ENCODE measurements at places on chromosomes 3 and 15.

- DNase-seq = no peak
Measured at GRCh38 chr3:181265750-181266333, 276.3 kb upstream of the DNAJC19 start.

DNA sequence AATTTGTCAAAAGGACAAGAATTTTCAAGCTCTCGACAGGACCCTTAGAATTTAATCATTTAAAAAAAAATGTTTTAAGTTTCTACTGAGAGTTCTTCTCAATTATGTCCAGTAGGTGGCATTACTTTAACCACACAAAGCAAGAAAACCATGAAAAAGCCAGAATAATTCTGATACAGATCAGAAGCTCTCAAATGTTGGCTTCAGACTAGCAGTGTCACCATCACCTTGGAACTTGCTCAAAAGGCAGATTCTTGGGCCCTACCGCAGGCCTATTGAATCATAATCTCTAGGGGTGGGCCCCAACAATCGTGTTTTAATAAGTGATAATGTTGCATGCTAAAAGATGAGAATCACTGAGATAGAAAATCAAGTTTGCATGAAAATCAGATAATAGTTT, 99.5 kb upstream of the KCNMB2 start:
- DNase-seq = no peak

DNA sequence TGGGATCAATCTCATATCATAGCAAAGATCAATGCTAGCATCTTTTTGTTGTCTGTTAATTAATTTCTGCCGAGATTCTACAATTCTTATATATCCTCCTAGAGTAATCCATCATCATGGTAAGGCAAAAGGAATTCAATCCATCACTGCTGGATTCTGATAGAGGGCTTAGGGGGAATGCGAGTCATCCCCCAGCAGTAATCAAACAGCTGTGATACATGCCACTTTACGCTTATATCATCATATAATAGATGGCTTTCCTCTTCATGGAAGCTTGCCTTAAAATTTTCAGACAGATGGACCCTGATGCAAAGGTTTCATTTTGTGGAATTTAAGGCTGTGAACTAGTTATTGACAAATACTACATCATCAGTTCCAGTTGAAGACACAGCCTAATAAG, 645.9 kb downstream of the CADM2 start:
- peak; percentile 20 for DNase-seq

DNA sequence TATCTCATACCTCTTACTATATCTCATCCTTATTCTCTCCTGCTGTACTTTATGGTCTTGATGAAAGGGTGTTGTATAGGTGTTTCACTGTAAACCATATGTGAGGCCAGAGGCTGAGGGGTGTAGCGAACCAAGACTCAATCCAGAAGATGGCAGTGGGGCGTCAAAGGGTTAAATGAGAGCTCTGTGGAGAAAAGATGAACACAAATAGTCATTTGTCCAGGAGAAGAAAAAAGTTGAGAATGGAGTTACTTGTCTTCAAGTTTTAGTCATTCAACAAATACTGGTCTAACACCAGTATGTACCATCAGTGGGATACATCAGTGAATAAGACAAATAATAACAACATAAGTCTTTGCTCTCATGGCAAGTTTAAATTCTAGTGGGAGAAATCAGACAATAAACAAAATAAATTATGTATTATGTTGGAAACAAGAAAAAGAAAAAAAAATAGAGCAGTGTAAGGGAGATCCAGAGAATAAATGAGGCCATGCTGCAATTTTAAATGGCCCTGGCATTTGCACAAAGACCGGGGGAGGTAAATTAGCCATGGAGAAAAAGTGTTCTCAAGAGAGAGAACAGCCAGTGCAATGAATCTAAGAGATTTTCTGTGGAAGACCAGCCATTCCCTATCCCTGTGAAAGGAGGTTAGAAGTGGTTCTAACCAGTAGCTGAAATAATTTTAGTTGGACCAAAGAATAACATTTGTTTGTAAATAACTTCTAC, 77.0 kb upstream of the UMPS start:
- DNase-seq = no peak

DNA sequence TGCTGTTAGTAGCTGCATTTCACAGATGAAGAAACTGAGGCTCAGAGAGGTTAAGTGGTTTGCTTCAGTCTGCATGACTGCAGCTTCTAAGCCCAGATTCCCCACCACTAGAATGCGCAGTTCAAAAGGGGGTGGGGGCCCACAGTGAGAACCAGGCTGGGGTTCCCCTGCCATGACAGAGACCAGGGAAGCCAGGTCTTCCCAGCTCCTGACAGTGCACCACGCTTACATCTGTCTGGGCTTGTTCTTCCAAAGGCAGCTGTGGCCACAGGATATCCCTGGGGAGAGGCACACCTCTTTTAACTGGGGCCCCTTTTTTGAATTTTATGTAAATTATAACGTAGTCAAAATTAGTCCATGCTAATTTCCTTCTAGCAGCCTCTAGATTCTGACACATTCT, 5.3 kb downstream of the PLEKHO2 start:
- no peak for DNase-seq

DNA sequence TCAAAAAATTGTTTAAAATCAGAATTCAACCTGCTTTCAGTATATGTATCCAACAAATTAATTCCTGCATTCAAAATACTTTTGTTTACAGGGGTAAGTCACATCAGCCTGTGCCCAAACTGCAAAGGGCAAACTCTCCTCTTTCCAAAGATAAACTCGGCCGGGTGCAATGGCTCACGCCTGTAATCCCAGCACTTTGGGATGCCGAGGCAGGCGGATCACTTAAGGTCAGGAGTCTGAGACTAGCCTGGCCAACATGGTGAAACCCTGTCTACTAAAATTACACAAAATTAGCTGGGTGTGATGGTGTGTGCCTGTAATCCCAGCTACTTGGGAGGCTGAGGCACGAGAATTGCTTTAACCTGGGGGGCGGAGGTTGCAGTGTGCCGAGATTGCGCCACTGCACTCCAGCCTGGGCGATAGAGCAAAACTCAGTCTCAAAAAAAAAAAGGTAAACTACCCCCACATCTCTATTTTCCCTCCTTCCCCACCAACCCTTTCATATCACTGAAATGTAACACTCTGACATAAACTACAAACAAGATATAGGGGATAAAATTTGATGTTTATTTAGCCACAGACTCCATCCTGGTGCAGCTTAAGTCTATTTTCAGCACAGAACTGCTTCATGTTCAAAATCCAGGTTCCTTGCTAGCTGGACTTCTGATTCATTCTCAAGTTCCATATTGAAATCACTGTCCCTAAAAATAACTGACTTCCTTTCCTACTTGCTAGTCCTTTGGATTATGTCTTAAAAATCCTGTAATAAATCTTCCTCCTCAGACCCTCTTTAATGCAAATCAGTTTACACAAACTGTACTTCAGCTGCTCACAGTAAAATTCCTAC, 15.4 kb downstream of the UBP1 start:
- DNase-seq = no peak

DNA sequence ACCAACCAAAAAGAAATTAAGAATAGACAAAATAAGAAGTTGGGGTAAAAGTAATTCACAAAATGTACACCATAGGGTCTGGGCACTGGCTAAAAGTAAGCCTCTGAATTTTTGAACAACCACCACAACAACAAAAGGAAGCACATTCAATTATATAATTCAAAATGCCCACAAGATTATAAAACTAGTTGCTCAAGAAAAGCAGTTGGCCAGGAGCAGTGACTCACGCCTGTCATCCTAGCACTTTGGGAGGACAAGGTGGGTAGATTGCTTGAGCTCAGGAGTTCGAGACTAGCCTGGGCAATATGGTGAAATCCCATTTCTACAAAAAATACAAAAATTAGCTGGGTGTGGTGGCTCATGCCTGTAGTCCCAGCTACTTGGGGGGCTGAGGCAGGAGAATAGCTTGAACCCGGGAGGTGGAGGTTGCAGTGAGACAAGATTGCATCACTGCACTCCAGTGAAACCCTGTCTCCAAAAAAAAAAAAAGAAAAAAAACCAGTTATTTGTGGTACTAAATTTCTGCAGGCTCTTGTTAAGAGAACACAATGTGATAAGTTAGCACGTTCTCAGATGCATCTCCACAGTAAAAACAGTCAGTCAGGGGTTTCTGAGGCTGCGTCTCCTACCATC, 6.6 kb upstream of the ATP11B start:
- DNase-seq = no peak

DNA sequence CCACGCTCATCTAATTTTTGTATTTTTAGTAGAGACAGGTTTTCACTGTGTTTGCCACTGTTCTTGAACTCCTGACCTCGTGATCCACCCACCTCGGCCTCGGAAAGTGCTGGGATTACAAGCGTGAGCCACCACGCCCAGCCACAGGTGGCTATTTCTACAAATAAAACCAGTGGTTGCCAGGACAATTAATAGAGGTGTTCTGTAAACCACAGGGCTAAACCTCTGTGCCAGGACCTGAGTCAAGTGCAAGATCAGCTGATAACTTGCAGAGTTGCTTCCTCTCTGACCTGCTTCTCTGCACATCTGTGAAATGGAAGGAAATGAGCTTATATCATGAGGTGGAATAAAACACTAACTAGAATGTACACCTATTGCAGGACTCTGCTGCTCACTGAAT, 72.8 kb downstream of the CD200R1L start:
- DNase-seq = peak; percentile 70

GRCh38 chr3:189309400-189309975, 137.7 kb downstream of the TPRG1 start:
- DNase-seq = peak; percentile 22

GRCh38 chr3:159829539-159830227, 159.0 kb upstream of the IL12A start:
- peak; percentile 77 for DNase-seq

DNA sequence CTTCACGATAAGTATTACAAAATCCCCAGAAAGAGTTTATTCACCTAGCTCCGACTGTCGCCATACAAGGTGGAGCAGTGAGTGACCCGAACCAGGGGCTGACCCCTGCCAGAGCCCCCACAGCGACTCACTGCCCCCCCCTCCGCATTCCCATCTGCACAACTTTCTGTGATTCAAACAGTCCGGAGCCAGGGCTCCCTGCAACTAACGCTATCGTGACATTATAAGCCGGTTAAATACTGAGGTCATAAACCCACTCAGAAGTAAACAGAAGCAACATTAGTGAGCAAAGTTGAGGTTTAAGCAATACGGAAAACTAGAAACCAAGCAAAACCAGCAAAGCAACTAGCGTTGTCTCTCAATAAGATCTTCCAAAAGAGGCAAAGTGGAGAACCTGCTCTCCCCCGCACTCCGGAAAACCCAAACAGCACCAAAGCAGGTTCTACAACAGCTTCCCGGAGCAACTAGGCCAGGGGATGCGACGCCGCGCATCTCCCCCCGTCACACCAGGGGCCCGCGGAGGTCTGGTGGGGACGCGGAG, 642 bp downstream of the SCAP start:
- DNase-seq = no peak

GRCh38 chr15:71291723-71292122, 176.5 kb downstream of the THSD4 start:
- DNase-seq = no peak

- no peak for DNase-seq
Measured at GRCh38 chr3:120661106-120661905, 20.7 kb downstream of the HGD start.

DNA sequence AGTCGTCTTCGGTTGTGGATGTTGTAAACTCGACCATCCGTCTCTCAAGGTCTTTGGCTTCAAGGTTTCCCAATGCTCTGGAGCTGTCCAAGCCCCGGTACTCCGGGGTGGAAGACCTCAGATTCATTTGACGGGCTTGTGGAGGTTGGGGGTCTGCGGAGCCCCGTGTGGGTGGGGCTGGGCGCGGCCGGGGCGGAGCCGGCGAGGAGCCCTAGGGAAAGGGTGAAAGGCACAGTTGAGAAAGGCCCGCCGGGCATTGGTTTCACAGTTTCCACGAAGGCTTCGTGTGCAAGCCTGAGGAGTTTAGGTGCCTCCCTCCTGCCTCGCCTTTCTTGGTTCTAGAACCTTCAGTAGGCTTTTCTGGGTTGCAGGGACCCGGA, 360 bp upstream of the MGA start:
- no peak for DNase-seq

GRCh38 chr15:85379403-85380131, 836 bp upstream of the AKAP13 start:
- no peak for DNase-seq

- DNase-seq = no peak
Measured at GRCh38 chr3:71979175-71979574, 194.2 kb upstream of the PROK2 start.

- DNase-seq = no peak
Measured at GRCh38 chr15:77582763-77583162, 49.9 kb downstream of the LINGO1 start.

GRCh38 chr3:157816896-157817295, 289.3 kb downstream of the SHOX2 start:
- DNase-seq = no peak

DNA sequence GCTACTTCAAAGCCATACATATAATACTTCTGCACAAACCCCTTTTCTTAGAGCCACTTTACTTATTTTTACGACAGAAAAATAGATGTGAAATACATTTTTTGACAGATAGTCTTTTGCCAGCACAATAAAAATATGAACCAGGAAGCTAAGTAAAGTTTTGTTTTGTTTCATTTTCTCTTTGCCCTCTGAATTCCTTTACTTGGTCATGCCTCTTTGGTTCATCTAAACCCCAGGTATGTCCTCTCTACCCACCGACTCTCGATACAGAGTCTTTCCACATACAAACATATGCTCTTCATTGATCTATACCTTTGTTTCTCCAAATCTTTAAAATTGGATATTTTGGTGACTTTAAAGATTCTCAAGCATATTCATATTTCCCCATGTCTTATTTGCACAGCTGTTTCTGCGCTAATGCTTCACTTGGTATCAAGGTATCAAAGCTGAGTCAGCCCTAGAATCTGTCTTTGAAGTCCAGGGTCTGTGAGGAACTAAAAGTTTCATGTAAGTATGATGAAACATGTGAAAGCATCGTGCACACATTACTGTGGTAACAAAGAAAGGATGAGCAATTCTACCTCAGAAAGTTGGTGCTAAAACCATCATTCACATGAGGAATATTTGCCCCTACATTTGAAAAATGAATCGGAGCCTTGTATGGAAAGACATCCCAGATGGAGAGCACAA, 845.4 kb downstream of the NAALADL2 start:
- no peak for DNase-seq

GRCh38 chr3:24952388-24952787, 457.7 kb upstream of the THRB start:
- DNase-seq = no peak
